ENCODE measurements at places on chromosomes 1 and 21.

DNA sequence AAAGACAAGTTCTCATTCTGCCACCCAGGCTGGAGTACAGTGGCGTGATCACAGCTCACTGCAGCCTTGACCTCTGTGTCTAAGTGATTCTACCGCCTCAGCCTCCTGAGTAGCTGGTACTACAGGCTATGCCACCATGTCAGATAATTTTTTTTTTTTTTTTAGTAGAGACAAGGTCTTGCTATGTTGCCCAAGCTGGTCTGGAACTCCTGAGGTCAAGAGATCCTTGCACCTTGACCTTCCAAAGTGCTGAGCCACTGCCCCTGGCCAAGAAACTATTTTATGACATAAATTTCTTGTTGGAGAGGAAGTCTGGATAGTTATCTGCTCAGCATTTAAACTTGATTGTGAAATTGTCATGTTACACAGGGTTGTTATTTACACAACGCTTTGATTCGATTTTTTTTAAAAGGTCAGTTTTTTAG lies 2.1 kb downstream of the SCCPDH start:
- no peak for DNase-seq

DNA sequence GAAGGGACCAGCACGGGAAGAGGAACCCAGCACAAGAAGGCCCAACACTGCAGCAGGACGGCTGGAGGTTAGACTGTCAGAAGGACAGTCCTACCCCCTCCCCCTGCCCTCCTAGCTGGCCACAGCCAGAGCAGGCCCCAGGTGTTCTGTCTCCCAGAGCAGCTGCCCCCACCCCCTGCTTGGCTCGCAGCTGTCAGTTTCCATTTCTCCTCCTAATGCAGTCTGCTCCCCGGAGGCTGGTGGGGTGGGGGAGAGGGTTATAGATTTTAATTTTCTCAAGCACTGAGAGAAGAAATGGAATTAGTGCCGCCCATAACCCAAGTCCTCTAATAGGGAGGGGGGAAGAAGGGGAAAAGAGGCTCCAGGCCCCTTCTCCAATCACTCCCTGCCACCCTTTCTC lies 13.0 kb upstream of the PEAR1 start:
- no peak for DNase-seq

DNA sequence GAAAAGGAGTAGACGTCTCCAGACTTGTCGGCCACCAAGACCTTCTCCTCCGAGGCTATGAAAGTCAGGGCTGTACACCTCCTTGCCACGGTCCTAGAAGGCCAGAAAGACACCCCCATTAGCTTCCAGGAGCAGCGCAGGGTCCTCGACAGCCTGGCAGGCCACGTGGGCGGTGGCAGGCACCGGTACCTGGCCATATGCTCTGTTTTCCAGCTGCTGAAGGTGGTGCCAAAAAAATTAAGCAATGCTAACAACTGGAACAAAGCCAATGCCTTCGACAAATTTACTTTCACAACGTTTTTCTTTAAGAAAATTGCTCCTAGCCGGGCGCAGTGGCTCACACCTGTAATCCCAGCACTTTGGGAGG lies 15.9 kb downstream of the WDR4 start:
- DNase-seq: no peak

DNA sequence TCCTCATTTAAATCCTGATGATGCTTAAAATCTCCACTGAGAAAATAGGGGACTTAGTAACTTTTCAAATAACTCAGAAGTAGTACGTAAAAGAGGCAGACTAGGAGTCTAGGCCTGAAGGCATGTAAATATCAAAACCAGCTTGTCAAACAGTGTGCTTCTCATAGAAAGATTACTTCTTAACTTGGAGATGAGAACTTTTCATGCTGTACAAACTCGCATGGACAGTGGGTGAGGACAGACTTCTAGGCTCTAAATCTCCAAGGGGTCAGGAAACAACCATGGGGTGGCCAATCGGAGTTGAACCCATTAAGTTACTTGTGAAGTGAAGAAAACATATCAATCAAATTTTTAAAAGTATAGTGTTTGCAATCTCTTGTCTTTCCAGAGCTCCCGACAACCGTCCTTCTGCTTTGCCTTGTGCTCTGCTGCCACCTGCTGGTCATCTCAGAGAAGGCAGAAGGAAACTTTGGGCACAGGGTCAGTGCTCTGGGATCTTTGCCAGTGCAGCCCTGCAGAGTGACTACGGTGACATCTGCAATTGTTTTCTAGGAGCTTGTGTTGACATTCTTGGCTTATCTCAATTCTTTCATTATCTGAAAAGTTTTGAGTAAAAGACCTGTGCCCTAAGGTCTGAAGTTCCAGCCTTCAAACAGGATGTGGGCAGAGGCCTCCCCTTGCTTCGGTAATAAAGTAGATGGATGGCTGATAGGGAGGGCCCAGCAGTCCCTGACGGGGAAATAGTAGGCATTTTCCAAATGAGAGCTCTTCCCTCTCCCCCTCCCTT lies 105.1 kb upstream of the PDE4B start:
- peak; percentile 76 for DNase-seq

- DNase-seq: no peak
Observed at GRCh38 chr1:243731301-243731891, 118.6 kb downstream of the AKT3 start.
